D341Med (cell line): ENCODE measurements at places on chromosomes 3 and 15.

GRCh38 chr15:26967719-26968269, 3.2 kb upstream of the GABRG3 start:
- no peak for DNase-seq

- no peak for DNase-seq
Measured at GRCh38 chr3:98690876-98691275, 72.3 kb upstream of the ST3GAL6 start.

DNA sequence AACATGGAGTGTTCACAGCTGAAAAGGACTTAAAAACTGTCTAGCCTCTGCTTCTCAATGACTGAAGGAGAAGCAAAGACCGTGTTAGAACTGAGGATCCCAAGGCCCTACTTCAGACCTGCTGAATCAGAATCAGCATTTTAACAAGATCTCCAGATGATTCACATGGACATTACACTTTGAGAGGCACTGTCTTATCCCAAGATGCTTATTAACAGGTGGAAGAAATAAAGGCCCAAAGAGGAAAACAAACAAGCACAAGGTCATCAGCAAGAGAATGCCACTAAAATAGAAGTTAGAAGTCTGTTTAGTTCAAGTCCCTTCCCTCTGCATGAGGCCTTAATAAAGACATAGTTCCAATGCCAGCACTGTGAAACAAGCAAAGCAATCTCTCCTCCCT, 191.4 kb upstream of the BCL6 start:
- no peak for DNase-seq

DNA sequence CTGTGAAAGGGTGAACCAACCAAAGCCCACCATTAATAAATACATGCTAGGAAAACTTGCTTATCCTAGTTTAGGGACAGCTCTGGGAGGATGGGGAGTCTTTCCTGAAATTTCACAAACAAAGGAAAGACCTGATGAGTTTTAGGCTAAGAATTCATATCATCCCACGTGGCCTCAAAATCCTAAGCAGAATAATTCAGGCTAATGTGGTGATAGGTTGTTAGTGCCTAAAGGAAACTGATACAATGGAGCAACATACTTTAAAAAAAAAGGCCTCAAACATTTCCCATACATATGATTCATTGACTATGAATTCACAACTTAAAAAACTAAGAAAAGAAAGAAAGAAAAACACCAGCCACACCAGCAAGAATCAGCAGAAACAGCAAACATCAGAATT, 126.9 kb upstream of the CNTN4 start:
- no peak for DNase-seq

DNA sequence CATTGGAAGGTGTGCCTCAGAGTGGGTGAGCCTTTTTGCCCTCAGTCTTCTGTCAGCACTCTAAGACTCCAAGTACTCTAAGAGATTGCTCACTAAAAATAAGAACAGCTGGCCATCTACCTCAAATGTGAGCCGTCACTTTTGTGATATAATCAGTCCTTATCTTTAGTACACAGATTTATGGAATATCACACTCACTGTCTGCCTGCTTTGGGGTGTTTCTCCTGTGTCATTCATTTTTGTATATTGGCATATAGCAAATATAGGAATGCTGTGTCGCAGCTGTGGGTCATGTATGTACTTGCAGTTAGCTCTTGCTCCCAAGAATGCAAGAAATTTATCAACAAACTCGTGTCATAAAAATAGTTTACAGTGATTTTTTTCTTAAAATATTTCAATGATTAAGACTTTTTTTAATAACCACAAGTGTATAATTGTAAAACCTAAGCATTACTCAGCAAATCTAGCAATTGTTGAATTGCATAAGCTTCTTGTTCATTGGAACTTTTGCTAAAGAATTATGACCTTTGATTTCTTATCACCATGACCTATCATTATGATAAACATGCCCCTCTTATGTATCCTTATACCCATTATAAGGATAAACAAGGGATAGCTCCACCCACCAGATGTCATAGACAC, 18.8 kb downstream of the SETD5 start:
- no peak for DNase-seq

DNA sequence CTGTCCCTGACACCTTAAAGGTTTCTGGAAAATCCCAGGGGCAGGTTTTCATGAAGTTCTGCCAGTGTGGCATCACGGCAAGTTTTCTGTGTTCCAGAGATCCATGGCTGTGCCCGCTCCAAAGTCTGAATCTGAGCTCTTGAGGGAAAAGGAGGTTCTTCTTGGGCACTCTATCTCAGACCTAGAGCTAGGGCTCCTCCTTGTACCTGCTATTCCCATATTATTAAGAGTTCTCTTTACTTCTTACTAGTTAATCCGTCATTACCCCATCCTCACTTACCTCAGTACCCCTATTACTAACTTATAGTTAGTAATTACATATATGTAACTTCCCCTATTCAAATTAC, 5.9 kb upstream of the TRA2B start:
- no peak for DNase-seq

GRCh38 chr3:123633530-123633929, 48.7 kb upstream of the HACD2 start:
- no peak for DNase-seq

DNA sequence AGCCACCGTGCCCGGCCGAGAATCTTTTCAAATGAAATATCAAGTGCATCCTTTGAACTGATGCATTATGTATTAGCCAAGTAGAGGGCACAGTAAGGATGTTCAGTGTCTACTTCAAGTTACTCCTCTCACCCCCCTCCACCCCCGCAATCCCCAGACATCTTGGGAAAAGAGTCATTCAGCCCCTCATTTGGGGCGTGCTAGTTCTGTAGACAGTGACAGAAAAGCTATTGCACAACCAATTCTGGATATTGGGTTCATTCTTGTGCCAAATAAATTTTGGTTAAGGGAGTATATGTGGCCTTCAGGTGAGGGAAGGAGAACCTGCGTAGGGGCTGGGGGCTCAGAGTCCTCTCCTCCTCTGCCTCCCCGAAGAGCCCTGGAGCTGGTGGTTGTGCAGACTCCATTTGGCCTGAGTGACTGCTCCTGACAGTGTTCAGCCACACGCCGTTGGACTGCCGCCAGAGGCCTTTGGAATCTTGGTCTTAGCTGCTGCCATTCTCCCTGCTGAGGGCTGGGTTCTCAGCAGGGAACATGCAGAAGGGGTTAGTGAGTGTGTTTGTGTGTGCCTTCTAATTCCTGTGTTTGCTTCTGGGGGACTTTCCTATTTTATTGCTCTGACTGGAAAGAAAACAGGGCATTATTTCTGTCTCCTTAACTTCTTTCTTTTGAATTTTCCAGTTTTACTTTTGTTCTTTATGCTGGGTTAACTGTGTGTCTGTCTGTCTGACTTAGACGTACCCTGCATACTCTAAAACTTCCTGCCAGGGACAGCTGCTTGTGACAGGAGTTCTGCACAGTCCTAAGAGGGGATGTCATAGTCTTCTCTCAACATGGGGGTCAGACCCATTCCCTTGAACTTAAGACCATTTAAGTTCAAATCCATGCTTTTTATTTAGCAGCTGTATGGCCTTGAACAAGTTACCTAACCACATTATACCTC, 21.0 kb downstream of the RARB start:
- DNase-seq: peak; percentile 45

DNA sequence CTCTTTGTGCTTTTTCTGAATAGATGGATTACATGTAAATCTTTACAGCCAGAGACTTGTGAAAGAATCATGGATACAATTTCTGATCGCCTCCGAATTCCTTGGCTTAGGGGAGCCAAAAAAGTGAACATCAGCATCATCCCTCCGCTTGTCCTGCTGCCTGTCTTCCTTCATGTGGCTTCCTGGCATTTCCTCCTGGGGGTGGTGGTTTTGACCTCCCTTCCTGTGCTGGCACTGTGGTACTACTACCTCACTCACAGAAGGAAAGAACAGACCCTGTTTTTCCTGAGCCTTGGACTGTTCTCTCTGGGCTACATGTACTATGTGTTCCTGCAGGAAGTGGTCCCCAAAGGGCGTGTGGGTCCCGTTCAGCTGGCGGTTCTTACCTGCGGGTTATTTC, 5.9 kb downstream of the ZDHHC23 start:
- DNase-seq: no peak

DNA sequence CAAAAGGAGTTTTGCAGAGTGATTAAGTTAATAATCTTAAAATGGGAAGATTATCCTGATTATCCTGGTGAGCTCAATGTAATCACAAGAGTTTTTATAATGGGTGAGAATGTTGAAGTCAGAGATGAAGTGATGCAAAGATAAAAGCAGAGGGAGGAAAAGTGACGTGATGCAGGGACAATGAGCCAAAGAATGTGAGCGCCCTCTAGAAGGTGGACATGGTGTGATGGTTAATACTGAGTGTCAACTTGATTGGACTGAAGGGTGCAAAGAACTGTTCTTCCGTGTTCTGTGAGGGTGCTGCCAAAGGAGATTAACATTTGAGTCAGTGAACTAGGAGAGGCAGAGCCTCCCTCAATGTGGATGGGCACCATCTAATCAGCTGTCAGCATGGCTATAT, 569.6 kb upstream of the AGTR1 start:
- peak; percentile 48 for DNase-seq

DNA sequence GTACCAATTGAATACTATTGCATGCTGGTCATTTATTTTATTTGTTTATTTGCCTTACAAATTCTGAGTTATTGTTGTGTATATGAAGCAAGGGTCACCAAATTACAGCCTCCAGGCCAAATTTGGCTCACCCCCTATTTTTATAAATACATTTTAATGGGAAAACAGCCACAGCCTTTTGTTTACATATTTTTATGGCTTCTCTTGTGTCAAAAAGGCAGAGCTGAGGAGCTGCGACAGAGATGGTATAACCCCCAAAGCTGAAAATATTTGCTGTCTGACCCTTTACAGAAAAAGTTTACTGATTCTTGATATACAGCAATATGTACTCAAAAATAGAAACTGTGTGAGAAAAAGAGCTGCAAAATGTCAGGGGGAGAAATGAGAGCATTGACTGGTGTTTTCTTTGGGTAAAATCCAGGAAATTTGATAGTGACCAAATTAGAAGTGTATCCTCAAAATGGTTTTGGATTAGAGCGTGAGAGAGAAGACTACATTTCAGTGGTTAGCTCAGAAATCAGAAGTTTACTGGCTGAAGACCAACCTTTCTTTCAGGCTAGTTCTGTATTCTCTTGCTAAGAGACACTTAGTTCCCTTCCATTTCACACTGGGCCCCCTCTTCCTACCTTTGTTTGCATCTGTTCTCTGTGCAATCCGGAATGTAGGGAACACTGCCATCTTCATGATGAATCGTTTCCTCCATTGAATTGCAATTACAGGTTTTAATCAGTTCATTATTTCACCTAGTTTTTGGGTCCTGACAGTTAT, 757.8 kb downstream of the AGBL1 start:
- DNase-seq: no peak

GRCh38 chr3:139448104-139448503, 28.2 kb downstream of the RBP2 start:
- no peak for DNase-seq

DNA sequence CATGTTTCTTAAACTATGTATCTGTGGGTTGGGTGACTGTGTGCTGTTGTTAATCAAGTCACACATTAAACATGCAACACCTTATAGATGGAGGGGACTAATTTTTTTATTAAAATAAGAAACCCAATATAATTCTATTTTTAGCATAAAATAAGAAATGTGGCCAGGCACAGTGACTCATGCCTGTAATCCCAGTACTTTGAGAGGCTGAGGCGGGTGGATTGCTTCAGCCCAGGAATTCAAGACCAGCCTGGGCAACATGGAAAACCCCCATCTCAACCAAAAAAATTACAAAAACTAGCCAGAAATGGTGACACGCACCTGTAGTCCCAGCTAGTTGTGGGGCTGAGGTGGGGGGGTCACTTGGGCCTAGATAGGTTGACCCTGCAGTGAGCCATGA, 1021.0 kb downstream of the EPHA3 start:
- DNase-seq: no peak
